ENCODE measurements at places on chromosomes 5 and 9. TPM values are rescaled to one million over a fixed set of nuclear protein-coding genes. Genes with fewer than 3 reads are reported as not detected.

- DNase-seq = no peak
Observed at GRCh38 chr9:101027733-101028345, 688 bp upstream of the PLPPR1 start.

GRCh38 chr5:1673042-1673677 lies 126.5 kb downstream of the MRPL36 start:
- no peak for DNase-seq

Gene CCL19
- total RNA-seq = not detected

Gene DPYSL3
- total RNA-seq = 60.4 TPM

GRCh38 chr9:120928483-120929228 lies 2.1 kb upstream of the TRAF1 start:
- no peak for DNase-seq

DNA sequence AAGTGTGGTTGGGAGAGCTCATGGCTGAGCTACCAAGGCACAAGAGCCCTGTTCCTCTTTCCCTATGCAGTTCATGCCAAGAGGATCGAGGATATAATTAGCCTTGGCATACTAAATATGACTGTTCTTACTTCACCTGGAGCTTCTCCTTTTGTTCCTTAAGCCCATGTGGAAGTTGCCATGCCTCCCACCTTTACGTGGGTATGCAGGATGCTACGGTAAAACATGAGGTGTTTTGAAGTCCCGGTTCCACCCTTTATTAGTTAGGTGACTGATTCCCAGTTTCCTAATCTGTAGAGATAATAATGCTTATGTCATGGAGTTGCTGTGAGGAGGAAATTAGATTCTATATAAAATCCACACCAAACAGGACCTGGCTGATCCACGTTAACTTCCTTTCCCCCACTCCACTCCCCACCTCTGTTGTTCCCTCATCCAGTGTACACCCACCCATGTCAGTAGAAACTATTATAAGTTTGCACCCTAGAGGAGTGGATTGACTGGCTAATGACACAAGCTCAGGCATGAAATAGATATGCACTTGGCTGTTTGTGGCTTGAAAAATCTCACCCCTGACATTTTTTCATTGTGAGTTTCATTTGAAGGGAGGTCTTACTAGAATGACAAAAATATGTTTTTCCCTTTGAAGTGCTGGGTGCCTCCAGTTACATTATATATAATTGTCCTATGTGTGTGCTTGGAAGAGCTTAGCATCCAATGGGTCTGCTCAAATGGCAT lies 36.8 kb upstream of the SHOC1 start:
- DNase-seq = no peak

- no peak for DNase-seq
Observed at GRCh38 chr9:92775466-92775865, 10.8 kb upstream of the BICD2 start.

GRCh38 chr5:60701321-60701968 lies 1.5 kb upstream of the DEPDC1B start:
- DNase-seq = no peak

GRCh38 chr5:126939887-126940286 lies 90.5 kb downstream of the MARCHF3 start:
- no peak for DNase-seq

DNA sequence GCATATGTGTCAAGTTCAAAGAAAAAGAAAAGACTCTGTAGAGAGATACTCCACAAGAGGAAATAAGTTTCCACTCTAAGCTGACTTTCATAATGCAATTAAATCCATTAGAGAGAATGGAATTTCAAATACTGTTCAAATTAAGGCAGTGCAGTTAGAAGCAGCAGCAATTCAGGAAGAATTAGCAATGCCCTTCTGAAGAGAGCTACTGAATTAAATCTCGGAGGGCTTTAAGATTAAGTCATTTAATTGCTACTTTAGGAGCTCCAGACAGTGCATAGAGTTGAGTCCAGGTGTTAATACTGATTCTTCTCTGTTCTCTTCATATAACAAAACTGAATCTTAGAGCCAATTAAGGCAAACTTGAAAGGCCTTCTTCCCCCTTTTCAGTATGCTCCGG lies 8.5 kb downstream of the CDH12 start:
- DNase-seq = no peak

Gene INVS
- total RNA-seq = 23.7 TPM

DNA sequence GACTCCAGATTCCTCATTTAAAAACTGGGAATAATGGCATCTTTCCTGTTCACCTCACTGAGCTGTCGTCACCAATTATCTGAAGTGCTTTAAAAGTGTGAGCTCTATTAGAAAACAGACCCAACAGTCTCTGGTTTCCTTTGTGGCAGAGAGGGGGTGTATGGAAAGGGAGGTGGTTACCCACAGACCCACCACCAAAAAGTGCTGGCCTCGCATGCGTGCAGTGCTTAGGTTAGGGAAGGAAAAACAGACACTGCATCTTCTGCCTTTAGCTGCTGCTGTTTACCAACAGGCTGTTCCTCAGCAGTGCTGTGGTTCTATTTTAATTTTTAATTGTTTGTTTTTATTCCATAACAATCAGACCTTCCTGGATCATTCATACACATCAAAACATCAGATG lies 249.6 kb downstream of the PIK3R1 start:
- DNase-seq = no peak

Gene TSTD2
- total RNA-seq = 18.8 TPM

Gene SLC6A3
- not detected for total RNA-seq

DNA sequence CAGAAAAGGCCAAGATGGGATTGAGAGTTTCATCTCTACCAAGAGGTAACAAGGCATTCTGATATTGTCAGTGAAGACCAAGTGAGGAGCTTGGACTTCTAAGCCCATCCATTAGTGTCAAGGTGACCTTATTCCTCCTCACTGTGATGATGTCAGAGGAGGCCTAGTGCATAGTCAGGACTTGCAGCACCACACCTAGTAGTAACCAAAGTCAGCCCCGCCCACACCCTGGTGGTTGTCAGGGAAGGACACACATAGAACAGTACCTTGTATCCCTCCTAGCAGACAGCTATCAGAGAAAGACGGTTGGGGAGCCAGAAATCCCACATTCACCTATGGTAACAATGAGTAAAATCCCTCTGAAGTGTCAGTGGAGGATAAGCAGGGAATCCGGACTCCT lies 111.7 kb downstream of the AP3B1 start:
- DNase-seq = no peak

Gene PCDHB13
- 2.9 TPM for total RNA-seq

DNA sequence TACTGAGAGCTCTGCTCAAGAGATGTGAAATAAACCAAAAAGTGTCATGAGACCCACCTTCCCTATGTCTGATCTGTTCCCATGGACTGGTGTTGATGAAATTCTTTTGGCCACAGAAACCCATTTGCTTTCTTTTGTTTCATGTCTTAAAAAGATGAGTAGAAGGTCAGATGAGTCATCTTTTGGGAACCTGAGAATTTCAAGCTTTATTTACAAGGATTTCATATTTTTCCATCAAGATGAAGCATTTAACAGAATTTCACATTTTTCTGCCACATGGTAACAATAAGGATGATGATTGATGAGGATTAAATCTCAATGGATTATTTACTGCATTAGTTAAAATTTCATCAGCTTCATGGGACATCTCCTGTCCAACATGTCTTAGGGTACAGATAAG lies 337.8 kb downstream of the DEPDC1B start:
- DNase-seq = no peak

Gene LPCAT1
- total RNA-seq = 49.4 TPM

Gene LHX3
- not detected for total RNA-seq

Gene PFDN1
- total RNA-seq = 49.0 TPM

GRCh38 chr5:138523406-138523805 lies 19.6 kb downstream of the ETF1 start:
- no peak for DNase-seq

DNA sequence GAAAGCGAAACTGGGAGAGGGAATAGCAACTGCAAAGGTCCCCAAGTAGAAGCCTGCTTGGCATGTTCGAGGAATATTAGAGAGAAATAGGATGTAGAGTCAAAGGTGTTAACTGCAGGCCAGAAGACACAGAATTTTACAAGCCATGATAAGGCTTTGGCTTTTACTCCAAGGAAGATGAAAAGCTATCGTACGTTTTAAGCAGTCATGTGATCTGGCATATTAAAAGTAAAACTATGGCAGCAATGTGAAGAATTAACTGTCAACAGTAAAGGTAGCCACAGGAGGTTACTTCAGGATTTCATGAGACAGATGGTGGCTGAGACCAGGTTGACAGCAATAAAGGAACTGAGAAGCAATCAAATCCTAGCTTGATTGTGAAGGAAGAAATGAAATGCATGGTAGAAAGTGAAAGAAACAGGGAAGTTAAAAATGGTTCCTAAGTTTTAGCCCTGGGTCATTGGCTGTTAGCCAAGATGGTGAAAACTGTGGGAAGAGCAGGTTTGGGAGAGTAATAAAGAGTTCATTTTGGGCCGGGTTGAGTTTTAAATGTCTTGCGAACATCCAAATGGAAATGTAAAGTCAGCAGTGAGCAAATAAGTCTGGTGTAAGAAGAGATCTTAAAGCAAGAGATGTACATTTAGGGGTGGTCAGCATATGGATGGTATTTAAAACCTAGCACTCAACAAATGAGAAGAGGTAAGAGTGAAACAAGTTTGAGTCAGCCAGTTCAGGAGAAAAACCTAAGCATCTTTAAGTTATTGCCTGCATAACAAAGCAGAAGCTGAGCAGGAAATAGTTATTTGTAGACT lies 20.3 kb upstream of the TTC33 start:
- DNase-seq = no peak

Gene GFRA3
- 0.23 TPM for total RNA-seq

GRCh38 chr9:4849369-4849768 lies 56.6 kb downstream of the RCL1 start:
- DNase-seq = no peak

GRCh38 chr9:112757282-112757883 lies 6.8 kb downstream of the SNX30 start:
- DNase-seq = no peak

GRCh38 chr9:113589407-113589806 lies 125.9 kb downstream of the RGS3 start:
- peak; percentile 46 for DNase-seq

DNA sequence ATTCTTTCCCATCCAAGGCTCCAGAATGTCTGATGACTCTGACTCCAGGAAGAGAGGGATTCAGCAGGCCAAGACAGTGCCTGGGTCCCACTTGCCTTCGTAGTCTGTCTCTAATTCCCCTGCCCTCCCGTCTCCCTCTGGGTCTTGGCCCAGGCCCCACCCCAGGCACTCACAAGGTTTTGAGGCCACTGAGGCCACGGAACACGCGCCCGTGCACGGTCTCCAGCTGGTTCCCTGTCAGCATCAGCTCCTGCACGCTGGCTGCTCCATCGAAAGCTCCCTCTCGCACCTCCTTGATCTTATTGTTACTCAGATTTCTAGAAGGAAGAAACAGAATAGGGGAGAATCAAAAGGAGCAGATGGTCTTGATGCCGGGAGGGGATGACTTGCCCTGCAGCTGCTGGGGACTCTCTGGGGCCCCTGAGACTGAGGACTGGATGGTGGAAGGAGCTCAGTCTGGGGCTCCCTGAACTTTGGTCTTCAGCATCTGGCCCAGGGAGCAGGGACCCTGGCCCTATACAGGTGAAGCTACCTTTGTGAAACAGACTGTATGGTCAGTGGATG lies 174.6 kb upstream of the PANK3 start:
- DNase-seq = no peak

Gene ZDHHC11
- total RNA-seq = 4.7 TPM

DNA sequence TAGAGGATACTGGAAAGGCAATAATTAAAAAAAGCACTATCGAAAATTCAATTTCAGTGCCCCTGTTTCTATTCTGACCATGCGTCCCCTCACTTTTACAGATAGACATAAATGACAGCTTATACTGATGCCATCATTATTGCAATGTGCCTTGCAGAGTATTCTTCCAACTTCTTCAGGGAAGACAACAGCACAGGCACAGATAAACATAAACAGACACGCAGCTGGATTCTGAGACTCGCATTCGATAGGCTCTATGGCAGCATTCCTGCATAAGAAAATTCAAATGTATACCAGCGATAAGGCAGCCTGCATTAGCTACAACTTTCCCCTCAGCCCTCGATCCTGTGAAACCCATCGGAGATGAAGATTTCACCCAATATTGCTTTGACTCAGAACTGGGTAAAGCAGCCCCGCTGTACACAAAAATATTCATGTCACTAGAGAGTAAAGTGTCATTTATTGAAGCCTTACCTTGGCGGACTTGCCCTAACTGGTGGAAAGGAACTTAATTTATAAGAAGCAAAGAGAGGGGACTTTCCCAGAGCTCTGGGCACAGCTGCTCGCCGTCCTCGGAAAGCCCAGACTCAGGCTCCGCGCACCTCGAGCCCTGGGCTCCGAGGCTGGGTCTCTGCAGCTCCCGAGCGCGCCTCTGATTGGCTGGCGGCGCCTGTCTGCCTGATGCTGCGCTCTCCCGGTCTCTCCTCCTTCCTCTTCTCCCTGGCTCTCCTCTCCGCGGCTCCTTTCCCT lies at the start of gene CDH18:
TSS of gene CDH18 (minus strand) at position 589 of the 750 bp plus-strand sequence. CDS start 149,214 bp downstream, outside the sequence.
- DNase-seq = peak; percentile 65

DNA sequence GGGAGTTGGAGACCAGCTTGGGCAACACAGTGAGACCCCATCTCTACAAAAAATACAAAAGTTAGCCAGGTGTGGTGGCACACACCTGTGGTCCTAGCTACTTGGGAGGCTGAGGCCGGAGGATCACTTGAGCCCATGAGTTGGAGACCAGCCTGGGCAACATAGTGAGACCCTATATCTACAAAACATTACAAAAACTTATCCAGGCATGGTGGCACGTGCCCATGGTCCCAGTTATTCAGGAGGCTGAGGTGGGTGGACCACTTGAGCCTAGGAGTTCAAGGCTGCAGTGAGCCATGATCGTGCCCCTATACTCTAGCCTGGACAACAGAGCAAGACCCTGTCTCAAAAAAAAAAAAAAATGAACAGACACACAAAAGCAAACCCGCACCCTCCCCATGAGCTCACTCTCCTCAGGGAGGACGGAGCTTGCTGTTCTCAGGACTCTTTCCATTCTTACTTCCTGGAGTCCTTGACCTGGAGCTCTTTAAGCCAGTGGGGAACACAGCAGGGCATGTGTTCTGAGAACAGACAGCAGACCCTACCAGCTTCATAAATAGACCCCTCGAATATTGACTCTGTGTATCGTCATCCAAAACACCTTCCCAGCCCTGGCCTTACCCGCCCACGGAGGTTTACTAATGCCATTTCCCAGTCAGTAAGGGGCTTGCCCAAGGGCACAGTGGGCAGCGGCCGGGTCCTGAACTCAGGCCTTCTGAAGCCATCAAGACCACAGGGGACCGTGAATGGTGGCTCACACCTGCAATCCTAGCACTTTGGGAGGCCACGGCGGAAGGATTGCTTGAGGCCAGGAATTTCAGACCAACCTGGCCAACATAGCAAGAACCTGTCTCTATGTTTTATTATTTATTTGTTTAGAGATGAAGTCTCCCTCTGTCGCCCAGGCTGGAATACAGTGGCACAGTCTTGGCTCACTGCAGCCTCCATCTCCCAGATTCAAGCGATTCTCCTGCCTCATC lies 11.1 kb downstream of the PTGES2 start:
- peak; percentile 71 for DNase-seq

All from chondrocyte (in vitro differentiated cells).